Suprapubic skin (tissue), 4 donors: ENCODE measurements at places on chromosomes 2 and 18. TPM values are rescaled to one million over a fixed set of nuclear protein-coding genes. Genes with fewer than 3 reads are reported as not detected.
A peak's percentile ranks its signal among the peaks of the same experiment; 100 is the strongest.

- no peaks in the 10 kb centered on the region for H3K27me3 ChIP-seq
- DNase-seq = no peak
- H3K4me3 ChIP-seq = no peak overlapping the region
These were observed 45.3 kb downstream of the RBKS start for GRCh38 chr2:27844821-27845255.

DNA sequence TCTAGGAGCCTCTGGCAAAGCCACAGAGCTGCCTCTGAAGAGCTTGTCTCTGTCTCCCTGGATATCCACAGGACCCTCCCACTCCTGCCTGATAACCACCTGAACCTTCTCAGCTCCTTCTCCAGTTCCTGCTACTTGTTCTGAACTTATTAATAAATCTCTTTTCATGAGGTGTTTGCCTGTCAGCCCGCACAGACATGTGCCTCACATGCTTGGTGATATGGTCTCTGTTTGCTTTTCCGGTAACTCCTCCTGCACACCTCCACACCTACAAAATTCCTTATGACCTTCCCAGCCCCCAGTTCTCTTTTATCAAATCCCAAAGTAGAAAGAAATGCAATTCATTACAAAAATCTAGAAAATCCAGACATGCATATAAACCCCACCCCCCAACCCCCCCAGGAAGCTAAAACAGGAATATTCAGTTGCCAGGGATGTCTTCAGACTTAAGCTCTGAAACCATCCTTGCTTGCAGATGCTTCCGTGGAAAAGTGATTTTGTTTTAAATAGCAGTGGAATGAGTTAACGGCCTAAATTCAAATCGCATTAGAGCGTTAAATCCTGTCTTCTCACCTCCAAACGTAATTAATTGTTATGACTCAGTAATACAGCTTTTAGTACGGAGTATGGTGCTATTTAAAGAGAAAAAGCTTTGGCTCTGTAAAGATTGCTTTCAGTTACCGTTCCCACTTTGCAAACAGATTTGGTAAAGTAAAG is 2.1 kb upstream of the PID1 start:
- H3K4me3 ChIP-seq = peak overlapping the region; percentile 33
- no peak for DNase-seq
- H3K4me1 ChIP-seq = peaks cover 24% of the 10 kb centered on the region
- no peaks in the 10 kb centered on the region for H3K36me3 ChIP-seq
- H3K27ac ChIP-seq = peak overlapping the region; percentile 34

DNA sequence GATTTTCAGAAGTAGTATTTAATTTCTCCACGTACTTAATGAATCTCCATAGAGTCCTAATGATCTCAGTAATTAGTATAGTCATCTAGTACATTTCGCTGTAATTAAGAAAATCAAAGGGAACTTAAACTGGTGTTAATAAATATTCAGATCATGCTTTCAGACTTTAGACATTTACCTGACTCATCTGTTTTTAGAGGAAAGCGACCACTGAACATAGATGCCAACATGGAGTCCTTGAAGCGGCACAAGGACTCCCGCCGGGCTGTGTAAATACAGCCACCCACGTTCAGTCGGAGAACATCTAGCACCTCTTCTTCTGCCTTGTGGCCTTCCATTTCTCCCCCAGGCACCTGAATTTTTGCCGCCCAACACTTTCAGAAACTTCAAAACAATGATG is 3.2 kb downstream of the KCTD18 start:
- H3K4me3 ChIP-seq = no peak overlapping the region
- H3K27me3 ChIP-seq = no peaks in the 10 kb centered on the region
- H3K4me1 ChIP-seq = peaks cover 17% of the 10 kb centered on the region
- DNase-seq = no peak
- H3K27ac ChIP-seq = no peak overlapping the region

- no peak overlapping the region for H3K4me3 ChIP-seq
- H3K27ac ChIP-seq = no peak overlapping the region
- H3K4me1 ChIP-seq = no peaks in the 10 kb centered on the region
- no peaks in the 10 kb centered on the region for H3K27me3 ChIP-seq
These were observed 182.4 kb upstream of the MC4R start for GRCh38 chr18:60554967-60555366.

DNA sequence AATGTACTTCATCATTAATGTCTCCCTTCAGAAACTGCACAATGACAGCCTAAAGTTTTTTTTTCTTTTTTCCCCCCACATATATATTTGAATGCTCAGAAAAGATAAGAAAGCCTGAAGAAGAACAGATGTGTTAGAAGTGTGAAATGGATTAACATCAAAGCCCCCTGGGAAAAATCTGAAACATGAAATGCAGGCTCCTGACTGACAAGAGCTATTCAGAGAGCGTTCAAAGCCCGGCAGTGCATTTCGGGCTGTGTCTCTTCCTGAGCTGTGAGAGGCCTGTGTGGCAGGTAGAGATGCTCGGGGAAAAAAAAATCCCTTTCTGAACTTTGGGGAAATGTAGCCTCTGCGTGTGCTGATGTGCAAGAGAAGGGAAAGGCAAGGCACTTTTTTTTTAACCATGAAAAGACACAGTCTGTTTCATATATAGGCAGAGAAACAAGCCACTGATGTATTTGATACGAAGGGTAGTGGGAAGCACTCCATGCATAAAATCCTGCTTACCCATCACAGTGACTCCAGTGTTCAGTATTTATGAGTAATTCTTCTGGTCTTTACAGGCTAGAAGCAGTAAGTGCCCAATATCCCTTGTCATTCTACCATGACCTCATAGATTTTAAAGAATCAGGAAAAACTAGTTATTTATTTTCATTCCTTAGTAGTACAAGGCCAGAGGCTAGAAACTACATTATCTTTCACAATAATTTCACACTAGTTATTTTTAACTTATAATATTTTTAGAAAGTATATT is 1574.2 kb upstream of the PIK3C3 start:
- H3K4me3 ChIP-seq = no peak overlapping the region
- no peaks in the 10 kb centered on the region for H3K36me3 ChIP-seq
- H3K4me1 ChIP-seq = no peaks in the 10 kb centered on the region
- no peak for DNase-seq
- no peaks in the 10 kb centered on the region for H3K27me3 ChIP-seq

DNA sequence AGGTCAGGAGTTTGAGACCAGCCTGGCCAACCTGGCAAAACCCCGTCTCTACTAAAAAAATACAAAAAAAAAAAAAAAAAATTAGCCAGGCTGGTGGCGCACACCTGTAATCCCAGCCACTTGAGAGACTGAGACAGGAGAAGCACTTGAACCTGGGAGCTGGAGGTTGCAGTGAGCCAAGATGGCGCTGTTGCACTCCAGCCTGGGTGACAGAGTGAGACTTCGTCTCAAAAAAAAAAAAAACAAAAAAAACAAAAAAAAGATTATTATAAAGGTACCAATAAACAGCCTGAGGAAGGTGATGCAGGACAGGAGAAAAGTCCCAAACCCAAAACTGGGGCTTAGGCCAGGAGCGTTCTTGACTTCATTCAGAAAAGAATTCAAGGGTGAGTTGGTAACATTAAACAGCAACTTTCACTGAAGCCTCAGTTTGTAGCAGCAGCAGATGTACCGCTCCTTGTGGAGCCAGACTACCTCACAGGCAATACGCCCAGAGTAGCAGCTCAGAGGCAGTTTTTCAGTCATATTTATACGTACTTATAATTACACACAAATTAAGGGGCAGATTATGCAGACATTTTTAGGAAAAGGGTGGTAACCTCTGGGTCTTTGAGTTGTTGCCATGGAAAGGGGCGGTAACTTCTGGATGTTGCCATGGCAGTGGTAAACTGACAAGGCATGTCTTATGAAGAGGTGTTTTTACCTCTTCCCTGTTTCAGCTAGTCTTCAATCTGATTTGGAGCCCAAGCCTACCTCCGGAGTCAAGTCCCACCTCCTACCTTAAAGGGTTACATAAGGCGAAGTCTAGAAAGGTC is 1596.6 kb upstream of the CELF4 start:
- no peaks in the 10 kb centered on the region for H3K27me3 ChIP-seq
- DNase-seq = no peak
- H3K4me3 ChIP-seq = no peak overlapping the region
- H3K4me1 ChIP-seq = no peaks in the 10 kb centered on the region
- H3K27ac ChIP-seq = no peak overlapping the region

GRCh38 chr2:172256886-172257285 is 154.2 kb upstream of the DLX2 start:
- DNase-seq = no peak
- no peak overlapping the region for H3K4me3 ChIP-seq
- no peaks in the 10 kb centered on the region for H3K27me3 ChIP-seq
- H3K4me1 ChIP-seq = peaks cover 30% of the 10 kb centered on the region

DNA sequence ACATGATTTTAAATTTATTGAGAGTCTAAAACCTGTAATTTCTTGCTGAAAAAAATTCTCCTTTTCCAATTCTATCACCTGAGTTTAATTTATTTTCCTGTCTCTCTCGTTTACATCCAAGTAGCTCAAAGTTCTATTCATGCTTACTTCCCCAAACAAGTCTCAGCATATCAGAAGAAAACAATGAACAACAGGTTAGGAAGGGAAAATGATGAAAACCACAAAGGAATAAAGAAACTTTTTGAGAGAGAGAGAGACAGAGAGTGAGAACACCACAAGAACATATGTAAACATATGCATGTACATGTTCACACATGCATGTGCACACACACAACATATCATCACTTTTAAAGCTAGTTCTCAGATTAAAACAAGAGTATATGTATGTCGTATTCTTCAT is 112.1 kb downstream of the STRN start:
- H3K27me3 ChIP-seq = no peaks in the 10 kb centered on the region
- H3K4me1 ChIP-seq = no peaks in the 10 kb centered on the region
- no peak overlapping the region for H3K4me3 ChIP-seq
- H3K27ac ChIP-seq = no peak overlapping the region
- peaks cover 54% of the 10 kb centered on the region for H3K36me3 ChIP-seq
- DNase-seq = no peak

DNA sequence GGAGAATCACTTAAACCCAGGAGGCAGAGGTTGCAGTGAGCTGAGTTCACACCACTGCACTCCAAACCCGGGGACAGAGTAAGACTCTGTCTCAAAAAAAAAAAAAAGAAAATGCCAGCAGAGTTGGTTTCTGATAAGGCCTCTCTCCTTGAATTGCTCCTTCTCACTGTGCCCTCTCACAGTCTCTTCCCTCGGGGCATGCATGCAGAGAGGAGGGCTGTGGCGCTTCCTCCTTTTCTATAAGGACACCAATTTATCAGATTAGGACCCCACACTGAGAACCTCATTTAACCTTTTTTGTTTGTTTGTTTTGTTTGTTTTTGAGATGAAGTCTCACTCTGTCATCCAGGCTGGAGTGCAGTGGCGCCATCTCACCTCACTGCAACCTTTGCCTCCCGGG is 110.5 kb downstream of the ZFP36L2 start:
- peak; percentile 7 for DNase-seq
- peaks cover 8% of the 10 kb centered on the region for H3K4me1 ChIP-seq
- no peak overlapping the region for H3K27ac ChIP-seq

DNA sequence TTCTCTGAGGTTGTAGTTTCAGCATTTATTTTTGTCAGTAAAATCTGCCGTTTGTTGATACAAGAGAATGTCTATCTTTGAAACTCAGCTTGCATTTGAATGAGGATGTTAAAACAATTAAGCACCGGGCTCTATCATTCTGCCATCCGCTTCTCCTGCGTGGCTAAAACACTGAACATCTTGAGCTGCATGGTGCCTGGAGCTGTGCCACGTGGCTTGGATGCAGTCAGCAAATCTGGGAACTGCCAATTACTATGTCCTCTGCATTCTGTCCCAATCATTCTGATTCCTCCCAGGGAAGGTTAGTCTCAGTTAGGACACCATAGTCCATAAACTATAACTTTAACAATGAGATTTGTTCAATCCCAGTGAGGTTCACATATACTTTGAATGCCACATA is 598.4 kb downstream of the FBXO15 start:
- H3K27ac ChIP-seq = no peak overlapping the region
- no peak for DNase-seq
- H3K4me1 ChIP-seq = no peaks in the 10 kb centered on the region
- H3K27me3 ChIP-seq = no peaks in the 10 kb centered on the region
- no peak overlapping the region for H3K4me3 ChIP-seq
- no peaks in the 10 kb centered on the region for H3K36me3 ChIP-seq

The KCNK3 gene
- total RNA-seq = 1.1 TPM

The SRD5A2 gene
- not detected for total RNA-seq

The MGAT4A gene
- total RNA-seq = 10.1 TPM

The USP14 gene
- total RNA-seq = 31.2 TPM

The PRLH gene
- not detected for total RNA-seq

The CLEC4F gene
- total RNA-seq = 1.1 TPM
